ENCODE measurements at places on chromosomes 5 and 9.

GRCh38 chr5:68336200-68336599 is 120.6 kb downstream of the PIK3R1 start:
- peak; percentile 46 for DNase-seq

- DNase-seq: no peak
These were observed 36.4 kb upstream of the ADAMTSL1 start for GRCh38 chr9:18437315-18438201.

GRCh38 chr5:123176938-123177275 is 87.9 kb downstream of the PRDM6 start:
- DNase-seq: no peak

GRCh38 chr5:98700730-98701129 is 72.7 kb upstream of the RGMB start:
- no peak for DNase-seq

- no peak for DNase-seq
These were observed 226.5 kb downstream of the TLE1 start for GRCh38 chr9:81462801-81463200.

DNA sequence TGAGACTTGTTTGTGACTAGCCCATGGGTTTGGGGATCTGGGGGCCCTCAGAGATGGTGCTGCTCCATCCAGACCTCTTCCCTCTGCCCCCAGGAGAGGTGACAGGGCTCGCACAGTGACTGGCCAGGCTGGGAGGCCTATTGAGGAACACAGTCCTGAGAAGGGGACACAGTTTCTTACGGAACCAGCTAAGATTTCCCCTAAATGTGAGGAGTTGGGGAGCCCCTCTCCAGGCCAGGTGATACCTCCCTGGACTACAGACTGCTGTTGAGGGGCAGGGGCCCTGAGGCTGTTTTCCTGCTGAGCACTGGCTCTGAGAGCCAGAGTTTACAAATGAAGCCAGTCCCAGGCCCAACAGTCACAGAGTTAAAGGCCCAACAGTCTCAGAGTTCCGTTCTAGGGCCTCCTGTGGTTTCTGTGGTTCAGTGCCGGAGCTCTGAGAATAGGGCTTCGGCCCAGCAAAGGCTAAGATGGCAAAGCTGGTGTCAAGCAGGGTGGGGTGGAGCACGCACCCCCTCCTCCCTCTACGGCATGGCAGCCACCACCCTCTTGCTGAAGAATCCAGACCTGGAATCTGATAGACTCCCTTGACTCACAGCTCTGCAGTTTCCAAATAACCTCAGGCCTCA is 1.1 kb upstream of the SEMA4D start:
- no peak for DNase-seq

DNA sequence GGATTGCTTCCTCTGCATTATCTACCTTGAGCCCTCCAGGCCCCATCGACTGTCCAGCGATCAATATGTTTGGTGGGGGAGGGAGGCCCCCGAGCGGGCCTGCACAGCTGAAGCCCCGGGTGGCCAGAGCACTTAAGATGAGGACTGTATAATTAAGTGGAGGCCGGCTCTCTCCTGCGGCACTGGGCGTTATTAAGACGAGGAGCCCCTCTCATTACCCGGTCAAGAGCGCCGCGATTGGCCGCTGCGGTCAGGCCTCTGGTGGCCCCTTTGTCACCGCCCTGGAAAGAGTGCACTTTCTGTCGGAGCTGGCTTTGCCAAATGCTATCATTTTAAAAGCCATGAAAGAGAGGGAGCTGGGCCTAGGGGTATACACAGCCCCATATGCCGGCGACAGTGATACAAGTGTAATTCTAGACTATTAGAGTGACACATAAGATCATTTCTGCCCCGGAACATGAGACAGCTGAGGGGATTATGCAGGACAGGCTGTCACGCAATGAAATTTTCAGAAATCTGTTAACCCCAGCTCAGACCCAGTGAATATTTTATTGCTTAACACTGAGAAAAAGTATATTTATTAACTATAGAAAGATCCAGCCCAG is 106.3 kb upstream of the IRX1 start:
- no peak for DNase-seq

DNA sequence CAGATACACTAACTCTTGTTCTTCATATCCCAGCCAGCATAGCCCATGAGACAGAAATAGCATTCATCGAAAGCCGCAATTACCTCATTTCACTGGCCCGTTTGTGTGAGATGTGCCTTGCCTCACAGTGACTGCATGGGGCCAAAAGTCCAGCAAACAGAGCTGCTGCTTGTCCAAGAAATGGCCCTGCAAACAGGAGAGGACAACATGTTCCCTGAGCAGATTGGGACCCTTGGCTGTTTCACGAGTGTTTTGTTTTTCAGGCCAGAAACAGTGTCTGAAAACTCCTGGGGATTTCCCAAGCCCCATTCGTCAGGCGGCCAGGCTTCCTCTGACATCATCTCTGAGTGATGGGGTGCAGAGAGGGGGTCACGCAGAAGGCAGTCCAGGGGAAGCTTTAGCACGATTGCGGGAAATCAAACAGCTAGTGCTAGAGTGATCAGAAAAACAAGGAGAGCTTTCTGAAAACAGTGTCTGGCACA is 503.6 kb upstream of the PAPPA start:
- no peak for DNase-seq

- no peak for DNase-seq
These were observed 23.2 kb downstream of the EGR1 start for GRCh38 chr5:138488481-138488945.

GRCh38 chr5:129079496-129079895 is 15.1 kb upstream of the ISOC1 start:
- DNase-seq: no peak

- DNase-seq: no peak
These were observed 7.5 kb upstream of the FAM120AOS start for GRCh38 chr9:93460689-93461413.

- DNase-seq: no peak
These were observed 3.1 kb downstream of the QRFP start for GRCh38 chr9:130893341-130894101.

DNA sequence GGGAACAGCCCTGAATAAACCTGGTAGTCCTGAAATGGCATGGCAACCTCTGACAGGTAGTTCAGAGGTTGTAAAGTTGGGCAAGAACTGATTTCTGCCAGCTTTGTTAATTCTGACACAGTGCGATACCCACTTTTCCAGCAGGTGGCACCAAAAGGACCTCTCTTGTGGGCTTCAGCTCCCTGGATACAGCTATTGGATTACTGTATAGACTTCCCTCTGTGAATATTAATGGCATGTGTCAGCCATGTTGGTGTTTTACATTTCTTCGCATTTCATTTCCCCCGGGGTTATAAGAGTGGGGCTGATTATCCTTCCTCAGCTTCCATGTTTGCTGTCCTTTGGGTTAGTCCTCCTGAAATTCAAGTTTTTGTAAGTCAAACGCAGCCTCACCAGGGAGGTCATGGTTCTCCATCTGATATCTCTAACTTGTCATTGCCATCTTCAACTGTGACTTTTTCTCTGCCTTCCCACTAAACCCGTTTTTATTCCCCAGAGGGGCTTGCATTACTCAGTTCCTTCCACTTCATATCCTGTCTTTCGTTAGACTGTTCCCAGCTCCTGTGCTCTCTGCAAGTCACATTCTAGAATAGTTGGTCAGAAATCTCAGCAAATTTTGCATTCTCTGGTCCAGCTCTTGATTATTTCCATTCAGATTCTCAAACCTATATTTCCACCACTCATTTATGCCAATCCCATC is 135.6 kb downstream of the LIFR start:
- DNase-seq: no peak

GRCh38 chr5:83524991-83525390 is 53.4 kb downstream of the VCAN start:
- no peak for DNase-seq

DNA sequence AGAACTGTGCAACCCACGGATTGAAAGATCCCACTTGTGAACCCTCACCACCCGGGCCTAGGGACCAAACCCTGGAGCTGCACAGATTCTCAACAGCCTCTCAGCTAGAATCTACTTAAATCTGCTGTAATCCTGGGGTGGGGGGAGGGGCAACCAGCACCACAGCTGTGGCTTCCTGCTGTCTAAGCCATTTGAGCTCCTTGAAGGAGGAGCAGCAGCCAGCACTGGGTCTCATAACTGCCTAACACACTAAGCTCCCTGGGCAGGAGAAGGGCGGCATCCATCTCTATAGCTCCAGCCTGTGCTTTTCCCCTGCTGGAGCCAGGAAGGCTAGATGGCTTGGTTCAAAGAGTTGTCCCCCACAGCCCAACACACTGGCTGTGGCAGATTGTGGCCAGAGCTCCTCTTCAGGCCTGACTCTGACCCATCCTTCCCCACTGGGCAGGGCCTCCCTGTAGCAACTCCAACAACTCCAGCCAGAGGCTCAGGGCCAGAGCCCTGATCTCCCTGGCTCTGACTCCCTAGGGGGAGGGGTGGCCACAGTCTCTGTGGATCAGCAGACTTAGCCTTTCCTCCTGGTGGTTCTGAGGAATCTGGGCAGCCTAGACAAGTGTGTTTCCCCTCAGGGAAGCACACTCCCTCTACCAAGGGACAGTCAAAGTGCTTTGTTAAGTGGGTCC is 72.0 kb upstream of the C9orf72 start:
- DNase-seq: no peak

- DNase-seq: no peak
These were observed 28.3 kb upstream of the CRB2 start for GRCh38 chr9:123327697-123328100.

DNA sequence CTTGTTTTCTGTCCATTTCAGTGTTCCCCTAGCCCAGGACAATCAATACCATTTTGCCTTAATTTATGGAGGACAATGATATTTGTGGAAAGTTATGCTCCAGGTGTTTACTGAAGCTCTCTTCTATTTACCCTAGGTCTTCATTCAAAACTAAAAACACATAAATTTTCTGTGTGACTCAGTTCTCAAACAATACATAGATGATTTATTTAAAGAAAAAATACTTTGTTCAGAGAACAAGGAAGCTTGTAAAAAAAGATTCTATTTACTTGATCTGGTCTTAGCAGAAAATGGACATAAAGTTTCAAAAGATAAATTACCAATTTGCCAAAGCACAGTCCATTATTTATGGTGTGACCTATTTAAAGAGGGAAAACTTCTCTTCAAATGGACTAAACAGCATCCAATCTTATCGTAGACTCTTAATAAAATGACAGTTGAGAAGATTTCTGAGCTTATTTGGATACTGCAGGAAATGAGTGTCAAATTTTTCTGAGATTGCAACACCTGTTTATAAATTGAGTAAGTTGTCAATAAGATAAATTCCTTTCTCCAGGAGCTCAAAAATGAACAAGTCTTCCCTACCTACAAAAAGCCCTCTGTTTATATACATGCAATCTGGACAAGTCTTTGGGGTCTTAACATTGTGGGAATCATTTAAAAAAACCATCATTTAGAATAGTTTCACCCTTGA is 627.2 kb downstream of the PSAT1 start:
- DNase-seq: no peak

DNA sequence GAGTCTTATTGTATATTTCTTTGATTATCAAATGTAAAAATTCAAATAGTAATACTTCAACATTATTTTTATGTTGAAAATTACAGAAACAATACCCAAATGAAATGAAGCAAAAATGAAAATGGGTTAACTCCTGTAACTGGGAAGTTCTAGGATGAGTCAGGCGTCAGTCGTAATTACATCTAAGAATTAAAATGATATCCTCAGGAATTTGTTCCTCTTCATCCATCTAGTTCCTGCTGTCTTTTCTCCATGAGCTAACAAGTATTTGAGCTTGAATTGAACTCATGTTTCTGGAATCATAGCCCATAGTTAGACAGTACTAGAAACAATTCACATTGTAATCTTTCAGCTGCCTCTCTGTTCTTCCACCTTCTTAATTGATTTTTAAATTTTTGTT is 568.3 kb upstream of the TLE4 start:
- DNase-seq: no peak

DNA sequence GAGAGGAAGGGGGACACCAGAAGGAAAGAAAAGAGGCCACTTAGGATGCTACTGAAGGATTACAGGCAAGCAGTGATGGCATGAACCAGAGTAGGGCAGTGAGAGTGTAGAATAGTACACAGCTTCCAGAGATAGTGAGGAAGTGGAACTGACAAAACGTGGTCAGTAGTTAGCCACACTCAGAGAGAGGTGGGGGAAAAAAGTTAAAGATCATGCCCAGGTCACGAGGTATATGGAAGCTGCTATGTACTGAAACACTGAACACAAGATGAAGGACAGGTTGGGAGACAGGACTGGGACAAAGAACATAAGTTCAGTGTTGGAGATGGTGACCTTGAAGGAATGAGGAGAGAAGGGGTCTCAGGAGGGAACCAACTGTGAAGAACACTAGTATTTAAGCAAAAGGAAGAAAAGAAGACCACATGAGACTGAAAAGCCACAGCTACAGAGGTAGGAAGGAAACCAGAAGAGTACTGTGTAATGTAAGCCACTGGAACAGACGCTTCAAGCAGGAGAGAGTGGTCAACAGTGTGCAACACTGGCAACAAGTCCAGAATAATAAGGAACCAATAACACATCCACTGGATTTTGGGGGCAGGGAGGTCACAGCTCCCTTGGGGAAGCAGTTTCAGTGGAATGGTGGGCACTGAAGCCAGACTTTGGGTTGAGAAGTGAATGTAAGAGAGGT is 45.5 kb downstream of the ELL2 start:
- DNase-seq: no peak

DNA sequence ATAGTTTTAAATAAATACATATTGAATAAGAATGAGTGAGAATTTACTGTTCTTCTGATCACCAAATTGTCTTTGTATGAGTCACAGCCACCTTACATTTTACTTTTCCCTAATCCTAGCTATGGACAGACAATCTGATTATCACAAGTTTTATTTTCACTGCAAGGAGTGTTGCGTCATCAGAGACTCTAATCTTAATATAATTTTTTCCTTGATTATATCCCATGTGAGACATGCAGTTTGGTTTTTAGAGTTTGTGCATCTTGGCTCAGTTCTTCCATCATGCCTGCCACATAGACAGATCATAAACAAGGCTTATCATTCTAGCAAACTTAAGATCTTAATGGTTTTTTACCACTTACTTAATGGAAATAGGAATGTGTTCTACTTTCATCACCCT is 478.5 kb upstream of the CDH18 start:
- no peak for DNase-seq

GRCh38 chr5:171336521-171337209 is 27.6 kb downstream of the TLX3 start:
- no peak for DNase-seq

DNA sequence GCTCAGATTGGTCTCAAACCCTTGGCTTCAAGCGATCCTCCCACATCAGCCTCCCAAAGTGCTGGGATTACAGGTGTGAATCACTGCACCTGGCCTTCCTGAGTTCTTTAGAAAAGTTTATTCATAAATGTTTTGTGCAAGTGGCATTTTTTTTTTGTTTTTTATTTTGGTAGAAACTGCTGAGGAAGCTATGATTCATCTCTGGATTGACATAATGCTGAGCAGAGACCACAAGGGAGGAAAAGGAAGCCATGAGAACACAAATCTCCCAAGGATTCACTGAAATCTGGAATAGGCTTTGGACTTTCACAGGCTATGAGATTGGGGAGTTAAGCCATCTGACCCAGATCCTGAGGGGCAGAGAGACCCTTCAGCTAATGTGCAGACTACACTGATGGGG is 3.4 kb upstream of the SLC46A2 start:
- no peak for DNase-seq

- no peak for DNase-seq
These were observed 317.5 kb downstream of the TLE1 start for GRCh38 chr9:81371824-81372223.
